ENCODE measurements at places on chromosomes 11 and 22.

- no peak for ATAC-seq
Measured at GRCh38 chr11:86184728-86185380, 59.7 kb upstream of the EED start.

DNA sequence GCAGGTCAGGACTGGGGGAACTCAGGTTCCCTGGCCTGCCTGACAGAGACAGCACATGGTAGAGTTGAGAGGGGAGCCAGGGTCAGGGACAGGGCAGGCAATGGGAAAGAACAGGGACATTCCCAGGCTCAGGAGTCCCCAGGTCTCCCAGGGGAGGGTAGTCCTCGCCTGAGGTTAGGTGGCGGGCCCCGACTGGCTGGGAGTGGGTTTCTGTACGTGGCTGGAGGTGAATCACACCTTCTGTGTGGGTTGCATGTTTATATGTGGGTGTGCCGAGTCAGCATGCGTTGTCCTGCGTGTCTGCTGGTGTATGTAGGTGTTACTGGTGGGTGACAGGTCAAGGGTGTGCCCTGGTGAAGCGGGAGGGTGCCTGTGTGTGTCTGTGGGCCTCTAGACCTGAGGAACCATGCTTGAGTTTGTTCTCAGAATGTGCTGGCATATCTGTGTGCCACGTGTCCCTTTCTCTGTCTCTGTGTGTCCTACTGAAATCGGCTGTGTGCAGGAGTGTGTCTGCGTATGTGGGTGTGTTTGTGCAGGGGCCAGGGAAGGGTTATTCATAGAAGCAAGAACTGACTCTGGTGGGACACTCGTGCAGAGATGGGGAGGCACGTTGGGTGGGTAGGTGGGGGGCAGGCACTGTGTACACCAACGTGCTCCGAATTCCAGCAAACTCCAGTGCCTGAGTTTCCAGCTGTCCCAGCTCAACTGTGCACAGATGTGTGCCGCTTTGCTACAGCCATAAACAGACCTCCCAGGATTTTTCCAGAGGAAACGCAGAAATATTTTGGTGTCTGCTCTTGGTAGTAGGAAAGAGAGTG is 23.8 kb upstream of the OAF start:
- ATAC-seq, result peak; percentile 91

GRCh38 chr22:26174280-26174679 is 5.0 kb downstream of the SEZ6L start:
- no peak for ATAC-seq

DNA sequence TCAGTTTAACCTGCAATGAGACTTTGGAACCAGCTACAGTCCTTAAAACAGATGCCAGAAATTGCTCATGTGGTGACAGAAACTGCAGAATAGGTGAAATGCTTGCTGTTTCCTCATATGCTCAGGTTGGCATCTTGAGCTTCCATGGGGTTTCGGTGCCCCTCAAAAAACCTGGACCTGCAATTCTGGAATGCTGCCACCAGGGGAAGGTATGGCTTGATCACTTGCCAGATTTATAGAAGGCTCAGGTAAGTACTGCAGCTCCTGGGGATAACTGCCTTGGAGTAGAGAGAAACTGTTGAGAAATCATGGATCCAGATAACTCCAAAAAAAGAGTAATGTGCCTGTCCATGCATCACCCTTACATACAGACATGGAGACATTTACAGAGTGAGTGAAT is 113.0 kb downstream of the CTTN start:
- no peak for ATAC-seq

DNA sequence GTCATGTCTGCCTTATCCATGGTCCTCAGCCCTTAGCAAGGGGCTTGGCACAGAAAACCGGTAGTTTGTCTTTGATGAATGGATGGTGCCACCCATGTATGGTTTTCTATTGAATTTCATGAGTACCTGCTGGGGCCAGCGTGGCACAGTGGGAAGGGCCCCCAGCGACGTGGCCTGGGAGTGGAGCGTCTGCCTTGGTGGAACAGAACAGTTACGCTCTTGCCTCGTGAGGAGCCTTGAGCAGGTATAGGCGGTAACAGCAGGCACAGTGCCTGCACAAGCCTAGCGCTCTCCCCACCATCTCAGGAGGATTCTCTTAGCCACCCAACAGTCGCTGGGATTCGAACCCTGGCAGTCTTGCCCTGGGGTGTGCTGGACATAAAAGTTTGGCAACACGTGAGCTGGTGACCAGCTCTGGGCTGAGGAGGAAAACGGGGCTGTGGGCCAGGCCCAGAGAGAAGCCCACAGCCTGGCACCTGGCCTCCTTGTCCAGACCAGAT is 3.0 kb upstream of the SSH3 start:
- no peak for ATAC-seq

DNA sequence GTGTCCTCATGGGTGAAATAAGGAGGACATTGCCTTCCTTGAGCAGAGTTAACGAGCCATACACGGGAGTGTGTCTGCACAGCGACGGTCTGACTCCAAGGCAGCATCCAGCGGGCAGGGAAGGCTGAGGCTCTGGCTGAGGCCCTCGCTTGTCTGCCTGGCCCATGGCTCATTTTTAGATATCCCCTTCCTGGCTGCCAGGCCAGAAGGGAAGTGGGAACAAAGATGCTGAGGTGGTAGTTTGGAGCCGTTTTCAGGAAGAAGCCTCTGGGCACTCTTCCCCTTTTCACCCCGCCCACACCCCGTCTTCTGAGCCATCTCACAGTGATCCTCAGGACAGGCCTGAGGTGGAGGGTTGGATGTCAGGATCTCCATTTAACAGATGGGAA is 3.0 kb upstream of the SLCO2B1 start:
- no peak for ATAC-seq

DNA sequence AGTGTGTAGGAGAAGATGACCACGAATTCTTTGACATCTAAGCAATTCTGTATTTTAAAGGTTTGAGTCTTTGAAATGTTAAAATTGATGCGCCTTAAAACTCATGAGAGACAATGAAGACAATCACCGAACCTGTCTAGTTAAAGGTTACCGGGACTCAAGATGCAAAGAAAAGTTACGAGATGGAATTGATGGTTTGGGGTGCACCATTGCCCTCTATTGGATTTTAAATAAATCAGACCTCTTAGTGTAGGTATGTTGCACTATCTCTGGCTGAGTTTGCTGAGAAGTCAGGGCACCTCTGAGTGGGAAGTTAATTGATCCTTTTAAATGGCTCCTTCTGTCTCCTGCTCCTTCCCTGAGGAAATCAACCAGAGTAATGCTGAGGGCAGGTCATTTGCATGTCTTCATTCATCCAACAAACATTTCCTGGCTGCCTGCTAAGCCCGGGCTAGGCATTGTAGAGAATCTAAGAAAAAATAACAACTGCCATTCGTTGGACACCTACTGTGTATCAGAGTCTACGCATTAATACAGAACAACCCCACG is 19.4 kb upstream of the TMA7B start:
- peak; percentile 22 for ATAC-seq

DNA sequence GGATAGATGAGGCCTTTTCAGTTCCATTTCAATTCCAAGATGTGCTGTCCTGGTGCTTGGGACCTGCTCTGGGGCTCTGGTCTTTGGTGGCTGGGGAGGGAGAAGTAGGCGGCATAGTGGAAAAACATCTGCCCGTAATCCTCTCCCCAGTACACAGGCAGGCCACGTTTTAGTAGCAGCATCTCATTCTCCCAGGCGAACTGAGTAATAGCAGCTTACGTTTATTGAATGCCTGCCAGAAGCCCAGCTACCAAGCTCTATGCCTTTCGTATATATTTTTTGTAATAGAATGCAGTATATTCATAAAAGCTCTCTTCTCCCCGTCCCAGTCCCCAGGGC is 11.4 kb downstream of the ACO2 start:
- no peak for ATAC-seq

DNA sequence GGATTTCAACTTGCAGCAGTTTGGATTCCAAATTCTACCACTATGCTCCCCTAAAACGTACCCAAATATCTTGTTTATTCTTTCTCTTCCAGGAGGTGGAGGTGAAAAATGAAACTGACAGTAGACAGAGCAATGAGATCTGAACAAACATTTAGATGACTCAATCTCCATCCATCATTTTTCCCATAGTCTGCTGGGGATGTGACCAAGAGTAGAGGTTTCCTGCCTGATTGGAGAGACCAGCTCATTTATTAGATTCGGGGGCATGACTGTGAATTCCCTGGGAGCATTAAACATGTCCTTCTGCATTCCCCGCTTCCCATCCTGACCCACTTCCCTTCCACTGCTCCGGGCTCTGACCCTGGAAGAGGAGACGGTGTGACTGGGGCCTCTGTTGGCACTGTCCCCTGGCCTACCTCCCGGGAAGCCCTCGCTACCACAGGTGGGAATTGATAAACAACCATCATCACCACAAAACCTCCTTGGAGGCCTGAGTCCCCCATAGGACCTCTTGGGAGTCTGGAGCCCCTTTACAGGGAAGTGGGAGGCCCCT is 20.3 kb downstream of the DKK3 start:
- ATAC-seq, result peak; percentile 18

DNA sequence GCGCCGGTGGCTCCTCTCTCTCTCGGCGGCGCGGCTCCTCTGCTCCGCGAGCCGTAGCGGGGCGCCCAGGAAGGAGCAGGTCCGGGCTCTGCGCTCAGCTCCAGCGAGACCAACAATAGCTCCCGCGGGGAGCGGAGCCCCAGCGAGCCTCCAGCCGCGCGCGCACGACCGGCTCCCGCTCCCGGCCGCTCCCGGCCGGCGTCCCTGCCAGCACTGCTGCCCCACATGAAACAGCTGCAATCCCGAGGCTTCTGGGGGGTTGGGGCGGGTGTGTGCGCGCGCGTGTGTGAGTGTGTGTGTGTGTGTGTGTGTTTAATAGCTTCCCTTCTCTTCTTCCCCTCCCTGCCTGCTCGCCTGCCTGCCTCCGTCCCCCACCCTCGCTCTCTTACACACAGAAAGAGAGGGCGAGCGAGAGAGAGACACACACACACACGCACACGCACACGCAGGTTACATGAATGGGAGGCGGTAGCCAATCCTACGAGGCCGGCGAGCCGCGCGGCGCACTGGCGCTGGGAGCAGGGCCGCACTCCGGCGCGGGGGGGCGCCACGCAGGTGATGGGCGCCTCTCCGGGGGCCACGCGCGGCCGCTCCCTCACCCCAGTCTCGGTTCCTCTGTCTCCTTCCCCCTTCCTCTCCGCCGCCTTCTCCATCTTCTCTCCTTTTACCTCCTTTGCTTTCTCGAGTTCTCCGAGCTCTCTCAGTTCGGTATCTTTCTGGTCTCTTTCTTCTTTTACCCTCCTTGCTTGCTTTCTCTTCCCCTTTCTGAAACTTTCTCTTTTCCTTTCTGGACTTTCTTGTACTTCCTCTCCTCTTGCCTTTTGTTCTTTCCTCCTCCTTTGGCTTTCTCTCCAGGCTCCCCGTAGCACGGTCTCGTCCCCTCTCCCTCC is at the start of gene TENM4:
Gene TENM4, minus strand, starts transcription at position 460 of the 890 bp plus-strand sequence. CDS start 371,086 bp downstream, outside the sequence.
- ATAC-seq, result no peak

DNA sequence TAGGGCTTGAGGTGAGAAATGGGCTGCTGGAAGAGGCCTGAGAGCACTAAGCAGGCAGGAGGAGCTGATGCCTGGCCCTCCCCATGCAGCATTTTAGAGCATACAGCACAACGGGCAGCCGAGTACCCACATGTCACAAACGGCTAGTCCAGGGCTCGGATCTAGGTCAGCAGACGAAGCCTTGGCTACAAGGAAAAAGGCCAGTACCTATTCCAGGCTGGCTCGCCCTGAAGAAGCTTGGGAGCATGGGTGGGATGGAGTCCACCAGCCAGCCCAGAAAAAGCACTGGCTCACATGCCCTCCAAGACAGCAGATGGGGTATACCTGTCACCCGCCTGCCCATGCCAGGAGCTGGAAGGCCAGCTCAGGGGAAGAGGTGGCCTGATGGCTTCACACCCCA is 9.6 kb downstream of the UFD1 start:
- ATAC-seq, result no peak

DNA sequence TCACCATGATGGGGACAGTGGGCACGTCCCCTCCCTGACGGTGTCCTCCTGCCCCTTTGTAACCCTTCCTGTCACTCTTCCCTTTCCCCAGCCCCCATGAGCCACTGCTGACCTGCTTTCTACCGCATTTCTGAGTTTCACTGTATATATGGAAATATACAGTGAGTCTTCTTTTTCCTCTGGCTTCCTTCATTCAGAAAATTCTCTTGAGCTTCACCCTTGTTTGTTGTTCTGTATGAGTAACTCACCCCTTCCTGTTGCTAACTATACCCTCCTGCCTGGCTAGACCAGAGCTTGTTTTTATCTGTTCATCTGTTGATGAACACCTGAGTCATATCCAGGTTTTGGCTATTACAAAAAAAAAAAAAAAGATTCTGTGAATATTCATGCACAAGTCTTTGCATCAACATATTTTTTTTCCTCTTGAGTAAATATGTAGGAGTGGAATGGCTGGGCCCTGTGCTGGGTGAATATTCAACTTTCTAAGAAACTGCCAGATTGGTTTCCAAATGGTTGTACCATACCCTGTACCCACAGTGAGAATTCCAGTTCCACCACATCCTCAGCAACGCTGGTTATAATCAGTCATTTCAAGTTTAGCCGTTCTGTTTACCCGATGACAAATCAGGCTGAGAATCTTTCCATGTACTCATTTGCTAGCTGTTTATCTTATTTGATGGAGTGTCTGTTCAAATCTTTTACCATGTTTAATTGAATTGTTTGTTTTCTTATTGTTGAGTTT is 62.0 kb downstream of the IGF2 start:
- peak; percentile 94 for ATAC-seq

DNA sequence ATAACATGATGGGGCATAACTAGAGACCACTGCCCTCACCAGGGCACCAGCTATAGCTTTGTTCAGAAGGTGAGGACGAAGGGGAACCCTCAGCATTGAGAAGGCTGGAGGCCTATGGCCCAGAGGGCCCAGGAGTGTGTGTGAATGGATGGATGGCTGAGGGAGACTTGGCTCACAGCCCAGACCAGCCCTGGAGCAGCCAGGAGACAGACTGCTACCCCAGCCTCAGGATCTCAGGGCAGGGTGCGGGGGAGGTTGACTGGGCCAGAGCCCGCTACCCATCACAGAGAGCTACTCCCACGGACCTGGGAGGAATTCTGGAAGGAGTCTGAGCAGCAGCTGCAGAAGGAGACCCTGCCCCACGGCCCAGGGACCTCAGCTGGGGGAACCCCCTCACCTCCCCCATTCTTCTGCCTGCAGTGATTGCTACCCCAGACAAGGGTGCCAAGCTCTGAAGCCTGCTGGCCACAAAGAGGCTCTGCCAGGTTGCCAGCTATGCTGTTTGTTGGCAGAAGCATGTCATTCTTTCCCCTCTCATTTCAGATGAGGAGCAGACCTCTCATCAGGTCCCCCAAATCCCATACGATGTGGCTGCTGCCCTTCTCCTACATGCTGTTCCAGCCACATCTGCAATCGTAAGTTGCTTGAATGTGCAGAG is 5.4 kb upstream of the CSDC2 start:
- ATAC-seq, result no peak

GRCh38 chr11:44831605-44832394 is 105.0 kb downstream of the TSPAN18 start:
- ATAC-seq, result peak; percentile 63

- ATAC-seq, result no peak
Measured at GRCh38 chr11:2100361-2101170, 38.6 kb downstream of the IGF2 start.

DNA sequence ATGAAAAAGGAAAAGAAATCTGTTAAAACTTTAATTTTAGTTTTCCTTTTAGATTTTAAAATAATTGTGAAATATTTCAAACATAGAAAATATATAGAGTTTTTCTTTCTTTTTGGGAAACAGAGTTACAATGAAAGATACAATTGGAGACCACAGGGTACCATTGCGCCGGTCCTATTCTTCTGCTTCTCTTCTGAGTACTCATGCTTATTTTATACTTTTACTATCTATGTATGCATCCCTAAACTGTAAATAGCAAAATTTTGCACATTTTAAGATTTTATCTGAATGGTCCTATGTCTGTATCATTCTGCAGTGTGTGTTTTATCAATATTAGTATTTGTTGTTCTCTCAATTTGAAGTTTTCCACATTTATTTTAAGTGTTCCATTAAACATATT is 65.0 kb downstream of the EHF start:
- ATAC-seq, result no peak

Measured in activated T-helper 17 cell treated with anti-CD3 and anti-CD28 coated beads, Interleukin-2, amount 50 U/mL, for 72 hours (primary cell).